ENCODE measurements at places on chromosomes 2 and 18.
A peak's percentile ranks its signal among the peaks of the same experiment; 100 is the strongest.

GRCh38 chr2:227870710-227871374 lies 589 bp upstream of the DAW1 start:
- DNase-seq, result no peak

- DNase-seq, result no peak
These were observed 55.8 kb downstream of the DOCK10 start for GRCh38 chr2:224986477-224986876.

- peak; percentile 46 for DNase-seq
These were observed 32.7 kb downstream of the ALMS1 start for GRCh38 chr2:73418343-73418742.

GRCh38 chr18:74251297-74252038 lies 40.3 kb downstream of the CYB5A start:
- no peak for DNase-seq

DNA sequence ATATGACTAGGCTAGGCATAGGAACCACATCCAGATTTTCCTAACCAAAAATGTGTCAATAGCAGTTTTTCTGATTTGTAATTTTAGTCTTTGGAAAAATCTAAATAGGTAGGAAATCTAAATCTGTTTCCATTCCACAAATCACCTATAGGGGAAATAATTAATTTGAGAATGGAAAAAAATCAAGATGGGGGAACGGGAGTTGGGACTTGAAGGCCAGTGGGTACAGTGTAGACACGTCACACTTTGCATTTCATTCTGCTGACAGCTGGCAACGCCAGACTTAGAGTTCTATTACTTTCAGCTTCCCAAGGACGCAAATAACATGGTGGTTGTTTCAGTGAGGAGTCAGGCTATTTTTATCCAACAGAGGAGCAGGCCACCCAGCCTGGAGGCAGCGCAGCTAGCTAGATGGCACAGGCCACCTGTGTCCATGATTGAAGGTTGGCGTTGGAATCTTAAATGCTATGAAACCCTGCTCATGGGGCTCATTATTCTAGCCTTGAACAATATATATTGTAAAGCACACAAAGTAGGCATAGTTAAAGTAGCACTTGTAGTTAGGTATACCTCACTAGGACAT lies 23.4 kb downstream of the HNRNPA3 start:
- no peak for DNase-seq

DNA sequence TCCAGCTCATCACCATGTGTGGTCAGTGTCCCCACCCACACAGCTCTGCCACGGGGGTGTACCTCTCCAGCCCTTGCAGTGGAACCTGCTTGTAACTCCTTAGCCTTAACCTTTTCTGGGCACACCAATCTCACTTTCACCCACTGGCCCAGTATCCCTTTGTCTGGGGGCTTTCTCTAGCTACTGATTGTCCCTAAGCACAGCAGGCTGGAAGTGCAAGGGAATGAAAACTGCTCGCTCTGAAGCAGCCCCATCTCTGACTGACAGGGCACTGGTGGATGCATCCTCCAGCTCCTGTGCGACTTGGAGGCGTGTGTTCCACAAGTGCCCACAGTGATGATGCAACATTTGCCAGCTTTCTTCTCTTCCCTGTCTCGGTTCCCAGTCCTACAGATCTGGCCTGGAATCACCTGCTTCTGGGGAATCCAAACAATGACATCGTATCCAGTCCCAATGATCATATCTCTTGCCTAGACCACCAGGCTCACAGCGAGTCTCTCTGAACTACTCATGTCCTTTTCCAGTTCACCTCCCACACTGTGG lies 33.6 kb downstream of the SCTR start:
- DNase-seq, result no peak

- no peak for DNase-seq
These were observed 14.9 kb downstream of the SCG2 start for GRCh38 chr2:223587301-223587700.

DNA sequence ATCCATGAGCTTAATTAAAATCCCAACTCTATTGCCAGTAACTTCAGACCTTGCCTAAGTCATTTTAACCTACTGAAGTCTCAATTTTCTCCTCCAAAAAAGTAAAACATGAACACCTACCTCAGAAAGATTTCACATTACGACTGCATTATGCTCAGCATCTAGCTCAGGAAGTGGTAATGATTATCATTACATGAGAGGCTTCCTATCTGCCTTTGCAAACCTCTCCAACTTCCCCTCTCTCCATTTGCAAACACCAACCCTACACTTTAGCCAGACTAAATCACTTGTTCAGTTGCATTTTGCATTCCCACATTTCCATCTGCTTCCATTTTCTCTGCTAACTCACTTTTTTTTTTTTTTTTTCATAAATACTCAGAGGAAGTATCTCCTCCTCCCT lies 6.8 kb downstream of the SLC38A11 start:
- DNase-seq, result no peak

- peak; percentile 64 for DNase-seq
These were observed 42.9 kb upstream of the EML6 start for GRCh38 chr2:54680397-54681041.

- DNase-seq, result no peak
These were observed 124.1 kb downstream of the EN1 start for GRCh38 chr2:118723394-118723793.

DNA sequence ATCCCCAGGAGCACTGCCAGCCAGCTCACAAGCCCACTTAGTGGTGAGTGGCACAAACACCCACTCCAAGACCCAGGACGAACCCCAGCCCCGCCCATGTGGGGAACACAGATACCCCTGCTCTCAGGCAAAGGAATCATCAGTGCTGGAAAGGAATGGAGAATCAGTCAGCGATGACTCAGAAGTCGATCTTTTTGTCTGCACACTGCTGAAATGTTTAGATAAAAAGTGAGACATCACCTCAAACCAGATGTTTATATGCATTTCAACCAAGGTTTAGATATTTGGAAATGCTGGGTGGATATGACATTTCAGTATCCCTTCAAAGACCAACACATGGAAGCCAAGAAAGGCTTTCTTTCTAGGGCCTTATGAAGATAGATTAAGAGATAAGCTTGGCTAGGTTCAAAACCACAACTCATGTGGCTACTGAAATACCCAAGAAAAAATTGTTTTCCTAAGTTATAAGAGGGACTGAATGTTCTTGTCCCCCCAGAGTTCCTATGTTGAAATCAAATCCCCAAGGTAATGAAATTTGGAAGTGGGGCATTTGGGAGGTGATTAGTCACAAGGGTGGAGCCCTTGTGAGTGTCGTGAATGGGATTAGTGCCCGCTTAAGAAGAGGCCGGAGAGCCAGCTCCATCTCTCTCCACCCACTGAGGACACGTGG lies 43.7 kb downstream of the POU3F3 start:
- DNase-seq, result peak; percentile 1

- DNase-seq, result no peak
These were observed 2.2 kb downstream of the HOXD12 start for GRCh38 chr2:176101842-176102241.

DNA sequence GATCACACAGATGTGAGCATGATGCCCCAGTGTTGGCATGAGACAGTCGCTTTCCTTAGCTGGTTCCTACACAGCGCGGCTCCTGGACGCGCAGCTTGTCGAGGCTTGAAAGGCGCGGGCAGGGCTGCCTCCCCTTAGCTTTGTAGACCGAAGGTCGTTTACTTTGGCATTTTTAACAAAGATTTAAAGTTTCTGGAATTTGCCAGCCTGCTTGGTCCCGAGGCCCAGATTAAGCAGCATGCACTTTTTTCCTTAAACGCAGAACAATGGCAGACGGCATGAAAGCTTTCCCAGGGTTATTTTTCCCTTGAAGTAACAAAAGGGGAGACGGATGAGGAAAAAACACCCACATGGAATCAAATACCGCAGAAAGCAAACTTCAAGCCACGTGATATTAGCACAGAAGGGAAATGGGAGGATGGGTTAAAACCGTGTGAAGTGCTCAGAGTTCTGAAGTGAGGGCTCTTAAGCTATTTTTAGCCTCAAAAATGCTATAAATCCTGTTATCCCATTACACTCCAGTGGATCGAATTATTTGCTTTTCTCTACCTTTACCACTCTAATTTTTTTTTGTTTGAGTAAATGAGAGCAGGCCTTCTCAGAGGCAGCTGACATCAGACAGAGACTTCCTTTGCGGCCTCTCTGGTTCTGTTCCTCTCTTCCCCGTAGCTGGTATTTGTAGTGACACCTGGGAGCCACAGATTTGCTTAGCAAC lies 55.7 kb downstream of the NPAS2 start:
- DNase-seq, result no peak

DNA sequence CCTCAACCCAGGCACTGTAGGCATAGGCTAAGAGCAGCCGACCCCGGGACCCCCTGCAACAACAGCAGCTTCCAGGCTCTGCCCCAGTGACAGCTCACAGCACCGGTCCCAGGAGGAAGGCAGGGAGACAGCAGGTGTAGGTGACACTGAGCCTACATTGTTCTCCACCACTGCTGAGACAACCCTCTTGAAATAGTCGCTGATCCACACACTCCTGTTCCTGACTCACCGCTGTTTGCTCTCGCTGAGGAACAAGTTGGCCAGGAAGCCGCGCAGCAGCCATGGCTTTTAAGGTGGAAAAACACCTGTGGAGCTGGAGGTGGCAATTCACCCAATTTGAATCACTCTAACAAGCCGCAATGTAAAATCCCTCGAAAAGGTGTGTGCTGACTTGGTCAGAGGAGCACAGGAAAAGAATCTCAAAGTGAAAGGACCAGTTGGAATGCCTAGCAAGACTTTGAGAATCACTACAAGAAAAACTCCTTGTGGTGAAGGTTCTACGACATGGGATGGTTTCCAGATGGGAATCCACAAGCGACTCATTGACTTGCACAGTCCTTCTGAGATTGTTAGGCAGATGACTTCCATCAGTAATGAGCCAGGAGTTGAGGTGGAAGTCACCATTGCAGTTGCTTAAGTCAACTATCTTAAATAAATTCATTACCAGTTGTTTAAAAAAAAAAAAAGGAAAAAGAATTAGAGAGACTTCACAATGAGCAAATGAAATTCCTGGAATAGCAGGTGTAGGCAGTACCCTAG lies 167.5 kb downstream of the ARL4C start:
- peak; percentile 21 for DNase-seq

DNA sequence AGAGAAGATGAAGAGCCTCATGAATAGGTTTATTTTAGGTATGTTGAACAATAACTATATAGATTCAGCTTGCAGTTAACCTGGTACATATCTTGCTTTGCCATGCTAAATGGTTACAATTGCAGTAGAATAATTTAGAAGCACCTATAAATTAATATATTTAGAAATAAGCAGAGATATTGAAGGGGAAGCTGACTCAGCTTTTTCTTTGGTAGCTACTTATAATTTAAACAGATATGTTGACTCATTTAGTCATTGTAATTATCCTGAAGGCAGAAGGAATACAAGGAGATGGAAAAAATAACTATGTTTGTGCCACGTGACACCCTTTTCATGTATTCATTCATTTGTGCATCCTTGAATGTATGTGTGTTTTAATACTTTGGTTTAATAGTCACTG lies 755.5 kb downstream of the SUCLG1 start:
- DNase-seq, result no peak

- DNase-seq, result no peak
These were observed 31.4 kb downstream of the ZCCHC2 start for GRCh38 chr18:62554061-62554815.

GRCh38 chr2:79831961-79832360 lies 319.1 kb downstream of the CTNNA2 start:
- no peak for DNase-seq

GRCh38 chr18:54229421-54230059 lies 5.1 kb upstream of the MBD2 start:
- no peak for DNase-seq

GRCh38 chr2:198220763-198221610 lies 416.6 kb downstream of the PLCL1 start:
- DNase-seq, result no peak

DNA sequence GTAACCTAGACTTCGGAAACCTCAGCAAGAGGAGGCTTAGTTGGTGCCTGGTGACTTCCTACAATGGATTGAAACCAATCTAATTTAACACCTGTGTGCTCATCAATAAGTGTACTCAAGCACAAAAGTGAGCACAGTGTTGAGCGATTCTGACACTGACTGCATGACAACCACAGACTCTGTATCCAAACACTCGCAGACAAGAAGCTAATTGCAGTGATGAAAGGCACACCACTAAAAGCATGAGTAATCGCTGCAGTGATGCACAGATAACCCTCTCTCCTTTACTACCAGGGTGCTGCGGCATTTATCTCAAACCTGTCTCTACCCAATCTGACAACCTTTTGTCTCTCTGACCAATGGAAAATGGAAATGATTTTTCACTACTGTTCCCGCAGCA lies 168.1 kb downstream of the AFF3 start:
- peak; percentile 19 for DNase-seq

DNA sequence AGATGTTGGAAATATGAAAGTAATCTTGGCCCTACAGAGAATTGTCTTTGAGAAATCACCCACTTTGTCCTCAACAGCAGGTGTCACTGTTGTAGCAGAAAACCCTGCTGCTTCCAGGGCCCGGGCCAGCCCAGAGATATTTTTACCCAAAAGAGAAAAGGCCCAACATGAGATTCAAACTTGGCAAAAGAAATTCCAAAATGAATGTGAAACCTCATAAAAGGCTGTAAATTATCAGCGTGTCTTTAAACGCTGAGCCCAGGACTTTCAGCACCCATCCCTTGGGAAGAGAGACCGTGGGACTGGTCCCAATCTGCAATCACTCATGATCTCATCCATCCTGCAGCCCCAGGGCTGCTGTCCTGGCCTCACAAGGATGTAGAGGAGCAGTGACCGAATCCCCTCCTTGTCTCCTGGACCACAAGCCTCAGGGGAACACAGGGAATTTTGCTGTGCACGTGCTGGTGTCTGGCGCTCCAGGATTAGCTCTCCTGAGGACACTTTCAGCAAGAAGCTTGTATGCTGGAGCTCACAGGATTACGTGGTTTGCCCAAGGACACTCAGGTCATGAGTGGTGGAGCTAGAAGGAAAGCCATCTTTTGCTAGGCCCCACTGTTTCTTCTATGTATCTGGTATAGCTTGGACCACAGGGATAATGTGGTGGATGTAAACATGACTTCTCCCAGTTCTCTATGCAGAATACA lies 202.1 kb downstream of the RNF144A start:
- peak; percentile 11 for DNase-seq

DNA sequence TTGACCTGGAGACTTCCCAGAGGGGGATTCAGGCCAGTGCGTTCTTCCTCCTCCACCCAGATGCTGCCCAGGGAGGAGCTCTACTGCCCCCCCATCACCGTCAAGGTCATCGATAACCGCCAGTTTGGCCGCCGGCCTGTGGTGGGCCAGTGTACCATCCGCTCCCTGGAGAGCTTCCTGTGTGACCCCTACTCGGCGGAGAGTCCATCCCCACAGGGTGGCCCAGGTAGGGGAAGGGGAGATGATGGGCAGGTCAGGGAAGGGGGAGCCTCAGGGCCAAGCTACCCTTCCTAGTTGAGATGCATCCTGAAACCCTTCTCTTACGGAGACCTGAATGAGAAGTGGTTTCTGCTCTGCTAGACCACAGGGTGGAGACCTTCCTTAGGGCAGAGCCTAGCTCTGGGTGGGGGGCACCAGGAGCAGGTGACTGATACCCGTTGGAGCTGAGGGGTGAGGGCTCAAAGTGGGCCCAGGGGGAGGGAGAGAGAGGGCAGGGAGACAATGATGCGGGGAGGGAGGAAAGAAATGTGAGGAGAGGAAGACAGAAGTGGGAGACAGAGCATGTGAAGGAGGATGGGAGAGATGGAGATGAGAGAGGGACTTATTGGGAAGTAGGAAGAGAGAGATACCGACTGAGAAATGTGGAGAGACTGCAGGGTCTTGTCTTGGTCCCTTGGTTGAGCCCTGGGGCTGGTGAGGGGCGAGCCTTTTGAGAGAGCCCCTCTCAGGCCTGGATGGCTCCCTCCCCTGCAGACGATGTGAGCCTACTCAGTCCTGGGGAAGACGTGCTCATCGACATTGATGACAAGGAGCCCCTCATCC lies 159.4 kb downstream of the DYSF start:
- no peak for DNase-seq

All from mammary epithelial cell (primary cell).